ENCODE measurements at places on chromosomes 1 and 21.

- no peak for DNase-seq
Measured at GRCh38 chr1:39713557-39713956, 22.3 kb upstream of the HPCAL4 start.

DNA sequence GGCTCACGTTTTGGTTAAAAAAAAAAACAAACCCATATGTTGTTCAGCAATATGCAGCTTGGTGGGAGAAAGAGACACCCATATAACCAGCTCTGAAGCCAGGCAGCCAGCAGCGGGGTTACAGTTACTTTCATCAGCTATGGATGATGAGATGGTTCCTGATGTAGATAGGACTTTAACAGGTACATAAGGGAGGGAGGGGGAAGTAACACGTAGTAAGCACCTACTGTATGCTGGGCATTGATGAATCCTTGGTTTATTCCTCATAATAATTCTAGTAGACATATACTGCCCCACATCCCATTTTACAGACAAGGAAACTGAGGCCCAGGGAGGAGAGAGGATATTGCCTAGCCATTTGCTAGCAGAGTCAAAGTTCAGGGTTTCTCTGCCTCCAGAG lies 2.0 kb downstream of the SLC1A7 start:
- DNase-seq: peak; percentile 24

DNA sequence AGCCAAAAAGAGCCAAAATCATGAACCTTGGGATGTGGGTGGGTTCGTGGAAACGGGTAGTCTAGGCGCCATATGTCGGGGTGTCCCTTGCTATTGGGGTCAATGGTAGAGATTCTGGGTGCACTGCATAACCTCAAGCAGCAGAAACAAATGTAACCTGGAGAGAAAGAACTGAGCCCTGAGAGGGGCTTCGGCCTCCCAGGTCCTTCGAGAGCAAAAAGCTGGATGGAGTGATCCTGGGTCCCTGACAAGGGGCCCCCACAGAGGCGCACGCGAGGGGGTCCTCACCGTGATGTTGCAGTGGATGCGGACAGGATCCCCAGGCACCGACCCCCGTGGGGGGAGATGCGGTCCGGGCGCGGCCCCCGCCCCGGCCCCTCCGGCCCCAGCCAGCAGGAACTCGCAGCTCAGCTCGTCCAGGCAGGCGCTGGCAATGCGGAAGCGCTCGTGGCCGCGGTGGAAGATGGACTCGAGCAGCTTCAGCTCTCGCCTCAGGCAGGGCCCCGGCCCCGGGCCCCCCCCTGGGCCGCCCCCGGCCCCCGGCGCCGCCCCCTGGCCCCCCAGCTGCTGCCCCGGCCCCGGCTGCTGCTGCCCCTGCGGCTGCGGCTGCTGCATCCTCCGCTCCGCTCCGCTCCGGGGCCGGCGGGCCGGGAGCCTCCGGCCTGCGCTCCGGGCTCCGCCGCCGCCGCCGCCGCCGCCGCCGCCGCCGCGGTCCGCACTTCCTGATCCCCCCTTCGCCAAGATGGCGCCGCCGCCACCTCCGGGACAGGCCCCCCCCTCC lies at the start of gene UBE2Q1:
TSS of gene UBE2Q1 (minus strand) at position 724 of the 781 bp plus-strand sequence. CDS start at position 615, 109 bp downstream.
- no peak for DNase-seq

DNA sequence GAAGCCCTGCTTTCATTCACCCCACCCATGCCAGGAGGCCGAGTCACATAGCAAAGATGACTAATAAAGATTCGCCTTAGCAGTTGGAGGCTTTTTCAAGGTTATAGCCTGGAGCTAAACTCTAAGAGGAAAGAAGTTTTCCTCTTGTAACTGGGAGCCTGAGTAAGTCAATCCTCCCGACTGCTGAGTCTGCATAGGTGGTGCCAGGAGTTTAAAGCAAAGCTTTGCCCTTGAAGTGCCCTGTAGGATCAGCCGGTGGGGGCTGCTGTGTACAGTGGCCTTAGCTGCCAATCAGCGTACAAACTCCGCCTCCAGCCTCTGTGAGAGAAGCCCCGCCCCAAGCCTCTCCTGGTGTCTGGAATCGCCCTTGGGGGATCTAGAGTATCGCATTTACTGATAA lies 147.5 kb upstream of the SPATA6 start:
- peak; percentile 14 for DNase-seq

DNA sequence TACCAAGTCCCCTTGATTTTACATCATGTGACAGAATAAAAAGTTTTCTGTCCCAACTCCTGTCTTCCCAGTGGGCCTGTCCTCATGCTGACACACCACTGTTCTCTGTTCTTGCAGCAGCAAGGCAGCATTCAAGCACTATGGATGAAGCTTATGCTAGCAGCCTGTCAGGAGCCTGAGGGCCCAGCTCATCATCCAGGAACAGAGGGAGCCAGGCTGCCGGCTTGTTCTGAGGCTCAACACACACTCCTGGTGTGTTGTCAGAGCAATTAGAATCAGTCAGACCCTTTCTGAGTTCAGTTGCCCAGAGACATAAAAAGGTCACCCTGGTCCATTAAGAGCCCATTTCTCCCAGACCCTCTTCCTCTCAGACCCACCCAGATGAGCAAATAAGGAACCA lies 282.9 kb downstream of the SEC16B start:
- no peak for DNase-seq

GRCh38 chr1:227357927-227358302 lies 39.6 kb upstream of the CDC42BPA start:
- no peak for DNase-seq

- DNase-seq: no peak
Measured at GRCh38 chr21:44499631-44500030, 40.4 kb downstream of the KRTAP10-1 start.
